ENCODE measurements at places on chromosomes 5 and 9. TPM values are rescaled to one million over a fixed set of nuclear protein-coding genes. Genes with fewer than 3 reads are reported as not detected.

ARID3C gene
- total RNA-seq = not detected

KLHL3 gene
- 24.6 TPM for total RNA-seq

SH2D3C gene
- total RNA-seq = 15.9 TPM

PHF24 gene
- total RNA-seq = not detected

KDM4C gene
- 98.6 TPM for total RNA-seq

SLC6A3 gene
- total RNA-seq = not detected

SAXO1 gene
- total RNA-seq = not detected

NME5 gene
- not detected for total RNA-seq

IGFBPL1 gene
- not detected for total RNA-seq

LCN1 gene
- not detected for total RNA-seq

GABRA1 gene
- total RNA-seq = not detected

OR1Q1 gene
- total RNA-seq = 0.40 TPM

TAF11L5 gene
- total RNA-seq = not detected

P4HA2 gene
- total RNA-seq = 0.50 TPM

CD274 gene
- total RNA-seq = 6.7 TPM

NTRK2 gene
- total RNA-seq = 1.1 TPM

CD72 gene
- total RNA-seq = 3.5 TPM

NMUR2 gene
- not detected for total RNA-seq

MYORG gene
- total RNA-seq = 0.65 TPM

PROB1 gene
- 0.57 TPM for total RNA-seq

FBLL1 gene
- not detected for total RNA-seq

HTR1A gene
- total RNA-seq = not detected

F2R gene
- 3.6 TPM for total RNA-seq

TESK1 gene
- 31.9 TPM for total RNA-seq

SMIM27 gene
- 24.3 TPM for total RNA-seq

PDE8B gene
- total RNA-seq = not detected

RNF183 gene
- total RNA-seq = not detected

MED7 gene
- 6.3 TPM for total RNA-seq

ARHGEF39 gene
- 1.6 TPM for total RNA-seq

ADAMTS19 gene
- total RNA-seq = not detected

FBXL7 gene
- total RNA-seq = not detected

CDH6 gene
- total RNA-seq = 0.21 TPM

NIPAL4 gene
- total RNA-seq = 2.3 TPM

DNM1 gene
- 1.3 TPM for total RNA-seq

BDP1 gene
- total RNA-seq = 37.8 TPM

PCA3 gene
- not detected for total RNA-seq

GARIN3 gene
- not detected for total RNA-seq

PLAC8L1 gene
- not detected for total RNA-seq

CARTPT gene
- not detected for total RNA-seq

HARS2 gene
- 34.9 TPM for total RNA-seq

Data from T-helper 17 cell (primary cell).